Vagina (tissue), 2 donors: ENCODE measurements at places on chromosomes 5 and 9. TPM values are rescaled to one million over a fixed set of nuclear protein-coding genes. Genes with fewer than 3 reads are reported as not detected.

- no peak within 1 kb of the TSS for H3K27ac ChIP-seq
- peaks cover 19% of the 10 kb centered on the region for H3K27me3 ChIP-seq
- H3K4me3 ChIP-seq: peak within 1 kb of the TSS; percentile 58
- H3K36me3 ChIP-seq: no peaks in the 10 kb centered on the region
These were observed at the start of gene CCNO for GRCh38 chr5:55232985-55233928. Gene CCNO (minus strand): TSS chr5:55233608. CDS start chr5:55233523, 85 bp downstream.

Gene EPB41L4A
- total RNA-seq: 27.5 TPM

- H3K36me3 ChIP-seq: no peaks in the 10 kb centered on the region
- H3K4me3 ChIP-seq: no peak overlapping the region
- DNase-seq: no peak
- no peaks in the 10 kb centered on the region for H3K27me3 ChIP-seq
- H3K27ac ChIP-seq: no peak overlapping the region
These were observed 821.2 kb downstream of the PTPRD start for GRCh38 chr9:9791611-9792010.

DNA sequence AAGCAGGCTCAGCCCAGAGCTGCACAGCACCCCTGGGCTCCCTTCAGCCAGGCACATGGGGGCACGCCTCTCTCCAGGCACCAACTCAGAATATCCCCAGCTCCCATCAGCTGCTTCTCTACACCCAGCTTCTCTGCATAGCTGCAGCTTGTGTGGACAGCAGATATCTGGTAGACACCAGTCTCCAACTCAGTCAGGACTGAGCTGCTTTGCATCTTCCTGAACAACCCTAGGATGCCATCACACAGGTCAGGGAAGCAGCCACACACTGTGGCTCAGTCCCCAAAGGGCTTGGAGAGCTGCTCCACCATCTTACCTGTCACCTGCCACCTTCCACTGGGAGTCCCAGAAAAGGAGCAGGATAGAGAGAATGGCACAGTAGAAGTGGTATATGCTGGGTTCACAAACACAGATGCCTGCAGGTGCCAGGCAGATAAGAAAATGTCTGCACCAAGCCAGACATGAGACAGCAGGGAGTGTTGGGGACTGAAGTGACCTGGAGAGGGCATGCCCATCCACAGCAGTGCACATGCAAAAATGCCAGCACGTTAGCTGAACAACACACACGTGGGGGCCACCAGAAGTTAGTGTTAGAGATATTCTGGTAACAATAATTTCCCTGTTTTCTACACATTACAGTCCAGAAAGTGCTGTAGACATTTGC, 42.0 kb downstream of the THBS4 start:
- no peak overlapping the region for H3K27ac ChIP-seq
- no peaks in the 10 kb centered on the region for H3K27me3 ChIP-seq
- H3K4me1 ChIP-seq: no peaks in the 10 kb centered on the region
- no peaks in the 10 kb centered on the region for H3K36me3 ChIP-seq

DNA sequence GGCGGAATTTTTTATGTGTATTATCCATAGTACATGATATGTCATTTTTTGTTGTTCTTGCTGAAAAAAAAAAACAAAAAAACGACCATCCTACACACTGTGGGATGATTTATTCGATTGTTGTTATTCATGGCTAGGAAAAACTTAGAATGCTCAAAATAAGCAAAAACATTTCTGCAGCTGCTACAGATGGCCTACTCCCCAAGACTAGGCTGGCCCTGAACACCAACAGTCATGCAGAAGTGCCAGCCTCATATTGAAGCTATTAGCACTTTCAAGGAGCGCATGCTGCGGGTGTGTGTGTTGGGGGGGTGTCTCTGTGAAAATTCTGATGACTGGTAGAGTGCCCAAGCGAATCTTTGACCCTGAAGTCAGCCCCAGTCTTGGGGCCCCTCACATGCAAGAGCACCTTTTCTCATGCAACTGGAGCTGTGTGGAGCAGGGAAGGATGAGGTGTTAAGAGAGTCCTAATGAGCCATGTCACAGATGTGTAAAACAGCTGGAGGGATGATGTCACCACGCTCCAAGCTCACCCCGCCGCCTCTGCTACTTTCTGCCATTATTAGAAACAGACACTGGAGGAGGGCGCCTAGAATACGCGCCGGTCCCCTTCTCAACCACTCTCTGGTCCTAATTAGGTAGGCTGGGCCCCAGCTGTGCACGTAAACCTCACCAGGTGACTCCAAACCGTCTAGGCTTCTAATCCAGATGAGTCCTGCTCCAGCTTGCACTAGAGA, 61.0 kb upstream of the SMIM23 start:
- no peak overlapping the region for H3K27ac ChIP-seq
- no peaks in the 10 kb centered on the region for H3K27me3 ChIP-seq
- H3K4me3 ChIP-seq: no peak overlapping the region
- no peaks in the 10 kb centered on the region for H3K4me1 ChIP-seq

Gene RASEF
- total RNA-seq: 7.6 TPM

DNA sequence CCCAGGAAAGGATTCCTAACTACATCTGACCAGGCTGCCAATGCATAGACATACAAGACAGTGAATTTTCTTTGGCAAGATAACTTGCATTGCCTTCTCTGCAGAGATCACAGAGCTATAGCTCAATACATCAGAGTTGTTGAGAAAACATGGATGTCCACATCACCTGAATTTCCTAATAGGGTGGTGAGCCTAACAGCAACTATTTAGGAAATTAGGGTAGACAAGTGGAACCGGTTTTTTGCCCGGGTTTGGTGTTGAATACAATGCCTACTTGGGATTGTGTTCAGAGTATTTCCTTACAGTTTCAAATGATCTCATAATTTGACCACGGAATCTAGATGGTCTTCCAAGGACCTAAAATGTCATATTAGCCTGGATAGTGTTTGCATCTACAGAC, 262.7 kb downstream of the KIF4B start:
- DNase-seq: no peak
- H3K4me1 ChIP-seq: no peaks in the 10 kb centered on the region
- H3K27ac ChIP-seq: no peak overlapping the region
- H3K27me3 ChIP-seq: no peaks in the 10 kb centered on the region
- no peak overlapping the region for H3K4me3 ChIP-seq
- no peaks in the 10 kb centered on the region for H3K36me3 ChIP-seq

GRCh38 chr5:58828258-58828657, 245.4 kb downstream of the RAB3C start:
- H3K27me3 ChIP-seq: no peaks in the 10 kb centered on the region
- H3K27ac ChIP-seq: no peak overlapping the region
- no peak overlapping the region for H3K4me3 ChIP-seq
- H3K36me3 ChIP-seq: no peaks in the 10 kb centered on the region
- H3K4me1 ChIP-seq: no peaks in the 10 kb centered on the region

- H3K36me3 ChIP-seq: peaks cover 34% of the 10 kb centered on the region
- H3K4me1 ChIP-seq: peaks cover 25% of the 10 kb centered on the region
- peak within 1 kb of the TSS; percentile 77 for H3K4me3 ChIP-seq
- no peak for DNase-seq
- H3K27me3 ChIP-seq: no peaks in the 10 kb centered on the region
These were observed at the start of gene UAP1L1 for GRCh38 chr9:137077010-137077747. Gene UAP1L1 (plus strand): TSS chr9:137077517. CDS start chr9:137077533, 16 bp downstream.

Gene HTR4
- 2.9 TPM for total RNA-seq

Gene CSF1R
- total RNA-seq: 21.4 TPM

DNA sequence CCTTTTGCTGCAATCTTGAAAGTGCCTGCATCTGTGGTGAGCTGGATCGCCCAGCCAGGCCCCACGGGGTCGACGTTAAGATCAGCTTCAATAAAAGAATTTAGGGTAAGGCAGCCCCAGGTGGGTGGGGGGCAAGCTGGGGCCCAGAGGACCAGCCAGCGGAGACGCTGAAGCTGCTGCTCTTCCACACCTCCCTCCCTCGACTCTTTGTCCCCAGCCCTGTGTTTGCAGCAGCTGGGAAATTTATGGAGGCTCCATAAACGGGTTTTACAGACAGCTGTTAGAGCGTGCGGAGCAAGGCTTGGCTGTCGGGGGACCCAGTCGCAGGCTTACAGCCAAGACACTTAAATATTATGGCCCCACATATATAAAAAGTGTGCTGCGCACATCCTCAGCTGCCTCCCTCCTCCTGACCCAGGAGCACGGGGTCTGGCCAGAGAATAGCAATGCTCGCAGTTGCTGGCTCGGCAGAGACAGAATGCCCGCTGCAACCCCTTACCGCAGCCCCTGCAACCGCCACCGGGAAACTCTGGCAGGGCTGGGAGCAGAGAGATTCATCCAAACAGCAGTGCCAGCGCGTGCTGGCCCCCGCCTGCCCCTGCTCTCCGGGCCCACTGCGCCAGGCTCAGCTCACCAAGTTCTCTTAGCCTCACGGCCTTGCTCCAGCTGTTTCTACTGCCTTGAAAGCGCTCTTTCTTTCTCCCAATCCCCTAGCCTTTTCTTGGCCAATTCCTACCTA, 28.4 kb upstream of the MVB12B start:
- no peaks in the 10 kb centered on the region for H3K4me1 ChIP-seq
- no peaks in the 10 kb centered on the region for H3K27me3 ChIP-seq
- peak; percentile 81 for DNase-seq
- H3K27ac ChIP-seq: no peak overlapping the region

Gene PDE4D
- 86.9 TPM for total RNA-seq

DNA sequence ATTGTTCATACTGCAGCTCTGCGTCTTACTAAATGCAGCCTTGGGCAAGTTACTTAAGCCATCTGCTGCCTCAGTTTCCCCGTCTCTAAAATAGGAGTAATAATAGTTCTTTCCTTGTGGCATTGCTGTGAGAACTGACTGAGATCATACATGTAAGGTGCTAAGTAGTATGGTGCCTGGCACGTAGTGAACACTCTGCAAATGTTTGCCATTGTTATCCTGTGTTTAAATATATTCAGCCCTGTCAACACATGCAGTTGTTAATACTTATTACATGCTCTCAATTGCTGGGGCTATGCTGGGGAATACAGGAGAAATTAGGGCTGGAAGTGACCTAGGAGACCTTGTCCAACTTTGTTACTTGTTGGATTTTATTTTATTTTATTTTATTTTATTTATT, 105.2 kb upstream of the RAI14 start:
- no peak overlapping the region for H3K27ac ChIP-seq
- H3K4me3 ChIP-seq: no peak overlapping the region
- peaks cover 6% of the 10 kb centered on the region for H3K4me1 ChIP-seq
- H3K36me3 ChIP-seq: no peaks in the 10 kb centered on the region

GRCh38 chr5:116970318-116970717, 395.7 kb upstream of the SEMA6A start:
- no peaks in the 10 kb centered on the region for H3K36me3 ChIP-seq
- no peaks in the 10 kb centered on the region for H3K4me1 ChIP-seq
- no peaks in the 10 kb centered on the region for H3K27me3 ChIP-seq
- no peak overlapping the region for H3K27ac ChIP-seq
- no peak for DNase-seq
- H3K4me3 ChIP-seq: no peak overlapping the region

Gene LEAP2
- total RNA-seq: 4.2 TPM

DNA sequence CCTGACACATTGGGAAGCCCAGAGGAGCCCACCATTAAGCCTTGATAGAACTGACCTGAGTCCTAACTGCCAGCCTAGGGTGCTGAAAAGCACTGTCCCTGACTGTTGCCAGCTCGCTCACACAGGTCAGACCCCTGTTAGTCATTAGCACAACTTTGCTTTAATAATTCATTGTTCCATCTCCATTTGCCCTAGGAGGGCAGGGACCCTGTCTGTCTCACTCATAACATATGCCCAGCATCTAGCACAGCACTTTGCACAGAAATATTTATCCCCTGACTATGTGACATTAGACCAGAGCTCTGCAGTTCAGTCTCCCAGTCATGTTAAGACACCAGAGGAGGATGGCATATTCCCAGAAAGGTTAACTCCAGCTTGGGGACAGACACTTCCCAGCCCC, 61.8 kb upstream of the STXBP1 start:
- H3K27me3 ChIP-seq: no peaks in the 10 kb centered on the region
- no peaks in the 10 kb centered on the region for H3K36me3 ChIP-seq
- H3K4me3 ChIP-seq: no peak overlapping the region

DNA sequence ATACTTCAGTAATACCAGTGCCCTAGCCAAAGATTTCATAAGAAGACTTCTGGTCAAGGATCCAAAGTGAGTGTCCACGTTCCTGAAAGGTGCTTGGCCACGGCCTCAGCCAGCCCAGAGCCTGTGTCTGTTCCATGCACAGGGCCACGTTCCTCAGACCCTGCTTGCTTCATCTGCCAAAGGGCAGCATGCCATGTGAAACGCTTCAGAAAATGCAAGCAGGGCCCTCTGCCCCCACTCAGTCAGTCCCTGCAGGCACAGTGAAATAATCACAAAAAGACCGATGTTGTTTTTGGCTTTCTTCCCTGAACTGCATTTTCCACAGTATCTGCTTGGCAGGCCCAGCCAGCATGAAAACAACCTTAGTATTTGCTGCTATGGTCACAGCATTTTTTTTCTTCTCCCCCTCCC, 85.5 kb upstream of the CTSL start:
- peaks cover 11% of the 10 kb centered on the region for H3K4me1 ChIP-seq
- no peak overlapping the region for H3K4me3 ChIP-seq
- no peaks in the 10 kb centered on the region for H3K27me3 ChIP-seq
- H3K36me3 ChIP-seq: no peaks in the 10 kb centered on the region

Gene VCAN
- 71.2 TPM for total RNA-seq

Gene ACTL7A
- total RNA-seq: not detected

DNA sequence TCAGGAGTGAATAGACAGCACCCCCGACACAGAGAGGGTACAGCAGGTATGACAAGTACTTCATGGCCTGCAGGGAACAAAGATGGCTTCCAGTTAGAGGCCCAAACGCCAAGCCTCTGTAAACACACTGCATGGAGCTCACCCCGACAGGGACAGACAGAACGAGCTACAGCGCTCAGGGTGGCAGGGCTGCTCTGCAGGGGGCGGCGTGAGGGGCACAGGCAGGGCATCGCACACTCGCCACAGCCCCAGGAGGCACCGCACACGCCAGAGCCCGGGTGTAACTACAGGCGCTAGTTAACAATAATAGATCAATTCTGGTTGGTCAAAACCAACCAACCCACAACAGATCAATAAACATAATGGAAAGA, 21.1 kb downstream of the CLPTM1L start:
- H3K27ac ChIP-seq: no peak overlapping the region
- no peak for DNase-seq
- no peaks in the 10 kb centered on the region for H3K27me3 ChIP-seq
- no peak overlapping the region for H3K4me3 ChIP-seq
- peaks cover 3% of the 10 kb centered on the region for H3K4me1 ChIP-seq

- H3K4me3 ChIP-seq: no peak overlapping the region
- no peaks in the 10 kb centered on the region for H3K36me3 ChIP-seq
- no peak for DNase-seq
- H3K27ac ChIP-seq: no peak overlapping the region
These were observed 38.9 kb downstream of the SLC9A3 start for GRCh38 chr5:485113-485945.

GRCh38 chr9:22342491-22343217, 104.0 kb upstream of the DMRTA1 start:
- H3K27ac ChIP-seq: no peak overlapping the region
- H3K4me1 ChIP-seq: no peaks in the 10 kb centered on the region
- DNase-seq: no peak

DNA sequence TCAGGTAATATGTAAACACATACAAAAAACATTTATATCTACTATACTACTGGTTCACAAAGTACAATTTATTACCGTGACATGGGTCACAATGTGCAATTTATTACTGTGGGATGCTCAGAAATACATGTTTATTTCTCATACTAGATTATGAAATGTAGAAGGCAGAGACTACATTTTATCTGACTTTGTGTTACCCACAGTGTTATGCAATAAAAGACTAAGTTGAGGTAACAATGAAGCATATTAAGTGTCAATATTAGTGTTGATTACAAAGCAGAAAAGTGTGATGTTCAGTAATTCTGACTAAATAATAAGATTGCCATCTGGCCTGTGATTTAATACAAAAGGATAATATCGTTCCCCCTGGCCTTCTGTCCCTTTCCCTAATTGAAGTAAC, 42.4 kb downstream of the CPLANE1 start:
- H3K36me3 ChIP-seq: no peaks in the 10 kb centered on the region
- H3K4me3 ChIP-seq: no peak overlapping the region
- no peak overlapping the region for H3K27ac ChIP-seq
- H3K4me1 ChIP-seq: no peaks in the 10 kb centered on the region
- no peak for DNase-seq

Gene ADGRD2
- total RNA-seq: 4.2 TPM

Gene CDHR2
- not detected for total RNA-seq
